Stimulated activated CD4-positive, alpha-beta T cell treated with anti-CD3 and anti-CD28 coated beads, Interleukin-1b, Interleukin-23, amount 100 ng/mL, for 24 hours (primary cell): ENCODE measurements at places on chromosomes 3 and 15.

DNA sequence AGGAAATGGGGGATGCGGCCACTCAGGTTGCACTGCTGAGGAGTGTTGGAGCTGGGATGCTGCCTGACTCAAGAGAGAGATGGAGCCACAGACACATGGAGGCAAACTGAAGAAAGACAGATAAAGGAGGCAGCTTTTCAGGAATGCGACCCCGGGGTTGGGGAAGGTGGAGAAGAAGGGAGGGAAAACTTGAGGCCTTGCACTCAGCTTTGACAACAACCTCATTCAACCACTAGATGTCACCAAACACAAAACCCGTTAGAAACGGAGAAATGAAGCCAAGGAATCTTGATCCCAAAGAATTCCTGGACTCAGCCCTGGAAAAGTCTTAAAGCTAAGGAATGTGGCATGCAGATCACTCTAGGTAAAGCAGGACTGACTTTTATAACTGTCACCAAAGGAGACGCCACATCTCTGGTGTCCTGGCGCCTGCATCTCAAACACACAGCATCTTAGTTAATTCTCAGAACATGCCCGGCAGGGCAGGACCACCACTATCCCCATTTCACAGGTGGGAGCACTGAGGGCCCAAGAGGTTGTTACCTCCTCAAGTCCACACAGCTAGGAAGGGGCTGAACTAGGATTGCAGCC is 59.6 kb upstream of the LMCD1 start:
- no peak for DNase-seq

DNA sequence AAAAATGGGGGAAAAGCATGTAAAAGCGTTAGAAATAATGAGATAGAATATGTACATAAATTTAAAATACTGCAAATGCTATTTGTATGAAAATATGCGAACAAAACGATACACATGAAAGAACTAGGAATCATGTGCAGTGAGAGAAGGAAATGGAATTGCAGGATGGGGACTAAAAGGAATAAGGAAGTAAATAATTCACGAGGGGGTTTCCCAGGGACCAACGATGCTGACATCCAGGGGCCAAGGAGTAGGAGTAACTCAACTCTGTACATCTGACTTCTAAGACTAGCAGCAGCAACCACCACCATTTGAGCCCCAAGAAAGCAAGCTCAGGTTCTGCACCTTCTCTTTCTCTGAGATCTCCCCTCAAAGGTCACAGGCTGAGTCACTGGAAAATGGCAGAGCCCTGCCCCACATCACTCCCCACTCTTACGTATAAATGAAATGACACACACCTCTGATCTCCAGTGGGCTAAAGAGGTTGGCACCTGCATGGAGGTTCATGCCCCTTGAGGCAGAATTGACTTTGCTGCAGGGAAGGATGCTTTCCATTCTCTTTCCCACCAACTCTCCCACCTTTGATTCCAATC is 100.0 kb upstream of the DLG1 start:
- no peak for DNase-seq

GRCh38 chr15:61033319-61033718 is 195.8 kb downstream of the RORA start:
- no peak for DNase-seq

DNA sequence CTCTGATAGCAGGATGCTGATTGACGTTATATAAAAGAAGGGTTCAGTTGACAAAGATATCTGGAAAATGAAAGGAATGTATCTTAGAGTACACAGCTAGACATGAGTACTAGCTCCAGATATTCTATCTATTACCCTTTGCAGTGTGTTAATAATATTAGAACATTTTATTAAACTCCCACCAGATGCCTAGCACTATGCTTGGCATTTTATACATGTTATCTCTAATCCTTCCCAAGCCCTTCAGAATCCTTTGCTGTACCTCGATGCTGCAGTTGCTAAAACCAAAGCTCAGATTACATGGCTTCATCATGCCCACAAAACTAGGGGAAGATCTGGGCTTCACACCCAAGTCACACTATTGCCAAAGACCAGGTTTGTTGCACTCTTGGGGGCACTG is 350.1 kb upstream of the AZI2 start:
- DNase-seq: no peak

DNA sequence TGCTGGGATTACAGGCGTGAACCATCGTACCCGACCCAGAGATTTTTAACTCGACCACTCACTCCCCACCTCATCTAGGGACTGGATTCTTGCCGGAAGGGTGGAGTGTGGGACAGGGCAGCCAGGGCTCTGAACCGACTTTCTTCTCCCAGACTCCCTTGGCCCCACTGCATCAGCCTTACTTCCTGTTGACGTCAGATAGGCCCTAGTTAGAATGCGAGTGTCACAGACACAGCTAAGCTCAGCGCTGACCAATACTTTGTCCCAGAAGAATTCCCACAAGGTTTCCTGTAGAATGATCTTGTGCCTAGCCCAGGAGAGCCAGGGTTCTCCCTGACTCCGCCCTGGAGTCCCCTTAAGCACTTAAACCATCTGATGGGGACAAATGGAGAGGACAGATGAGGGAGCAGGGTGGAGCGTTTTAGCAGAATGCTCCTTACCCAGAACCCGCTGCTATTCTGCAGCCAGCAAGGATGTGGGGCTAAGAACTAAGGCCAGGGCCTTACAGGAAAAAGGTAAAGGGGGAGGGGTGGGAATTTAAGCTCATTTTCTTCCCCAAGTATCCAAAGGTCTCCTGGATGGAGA is 5.8 kb upstream of the TUSC2 start:
- no peak for DNase-seq

GRCh38 chr3:85474241-85474640 is 515.5 kb downstream of the CADM2 start:
- no peak for DNase-seq

- no peak for DNase-seq
Observed at GRCh38 chr3:71979175-71979574, 194.2 kb upstream of the PROK2 start.

DNA sequence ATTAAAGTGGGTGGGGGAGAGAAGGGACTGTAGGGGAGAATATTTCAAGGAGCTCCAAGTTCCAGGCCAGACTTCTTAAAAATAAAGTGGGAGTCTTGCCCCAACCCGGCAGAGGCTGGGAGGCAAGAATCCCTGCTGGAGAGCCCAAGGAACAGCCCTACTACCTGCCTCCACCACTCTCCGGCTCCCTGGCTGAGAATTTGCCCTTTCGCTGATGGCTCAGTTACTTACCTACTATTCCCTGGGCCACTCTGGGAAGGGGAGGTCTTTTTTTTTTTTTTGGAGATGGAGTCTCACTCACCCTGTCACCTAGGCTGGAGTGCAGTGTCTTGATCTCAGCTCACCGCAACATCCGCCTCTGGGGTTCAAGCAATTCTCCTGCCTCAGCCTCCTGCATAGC is 15.5 kb downstream of the MYL3 start:
- DNase-seq: no peak

- no peak for DNase-seq
Observed at GRCh38 chr3:46948830-46949671, 27.5 kb downstream of the CCDC12 start.

DNA sequence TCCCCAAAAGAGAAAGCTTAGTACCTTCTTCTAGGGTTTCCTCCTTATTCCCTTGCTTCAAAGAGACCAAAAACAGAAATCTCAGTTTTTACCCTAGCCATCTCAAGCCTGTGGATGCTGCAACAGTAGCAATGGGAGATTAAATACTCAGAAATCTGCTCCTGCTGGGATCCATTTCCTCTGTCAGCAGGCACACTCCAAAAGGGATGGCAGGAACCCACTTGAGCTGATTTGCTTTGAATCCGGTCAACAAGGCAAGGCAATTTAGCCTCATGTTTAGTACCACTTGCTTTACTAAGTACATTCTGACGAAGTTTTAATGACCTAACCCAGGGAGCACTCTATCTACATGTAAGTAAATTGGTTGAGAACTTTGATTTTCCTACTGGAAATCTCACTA is 590.0 kb upstream of the ADAMTS9 start:
- DNase-seq: no peak

DNA sequence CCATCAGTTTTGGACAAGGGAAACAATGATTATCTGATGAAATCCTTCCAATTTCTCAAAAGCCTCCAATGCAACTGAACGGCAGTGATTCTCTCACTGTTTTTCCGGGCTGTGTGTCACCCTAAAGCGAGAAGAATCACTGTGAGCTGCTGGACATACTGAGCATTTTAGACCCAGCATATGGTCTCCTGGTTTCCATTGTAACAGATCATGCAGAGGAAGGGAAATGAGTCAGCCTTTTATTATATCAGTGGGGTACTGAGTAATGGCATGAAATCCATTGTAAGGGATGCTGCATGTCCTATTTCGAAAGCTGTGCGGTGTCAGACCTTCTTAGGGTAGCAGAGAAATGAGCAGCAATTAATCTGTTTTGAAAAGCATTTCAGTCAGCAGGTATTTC is 287.1 kb downstream of the IL5RA start:
- DNase-seq: no peak

GRCh38 chr3:144351773-144352365 is 380.2 kb downstream of the DIPK2A start:
- no peak for DNase-seq

GRCh38 chr3:151356794-151357462 is 27.6 kb upstream of the P2RY13 start:
- DNase-seq: no peak

- DNase-seq: no peak
Observed at GRCh38 chr15:58346361-58346760, 85.4 kb upstream of the LIPC start.

DNA sequence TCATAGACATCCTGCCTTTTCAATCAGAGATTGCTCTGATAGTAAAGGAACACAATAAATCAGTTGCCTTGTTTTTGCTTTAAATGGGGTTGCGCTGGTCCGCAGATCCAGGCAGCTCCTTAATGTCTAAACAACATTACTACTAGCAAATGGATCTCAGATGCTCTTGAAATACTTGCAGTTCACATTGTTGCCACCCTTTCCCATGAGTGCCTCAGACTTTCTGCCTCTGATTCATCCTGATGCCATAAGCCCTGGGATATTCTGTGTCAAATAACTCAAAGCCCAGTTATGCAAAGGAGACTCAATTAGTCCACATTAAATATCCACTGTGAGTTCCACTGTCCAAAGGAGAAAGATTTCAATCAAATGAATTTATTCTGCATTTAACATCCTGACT is 196.7 kb downstream of the PLCH1 start:
- no peak for DNase-seq

- DNase-seq: no peak
Observed at GRCh38 chr3:160331127-160331937, 67.7 kb downstream of the IFT80 start.

DNA sequence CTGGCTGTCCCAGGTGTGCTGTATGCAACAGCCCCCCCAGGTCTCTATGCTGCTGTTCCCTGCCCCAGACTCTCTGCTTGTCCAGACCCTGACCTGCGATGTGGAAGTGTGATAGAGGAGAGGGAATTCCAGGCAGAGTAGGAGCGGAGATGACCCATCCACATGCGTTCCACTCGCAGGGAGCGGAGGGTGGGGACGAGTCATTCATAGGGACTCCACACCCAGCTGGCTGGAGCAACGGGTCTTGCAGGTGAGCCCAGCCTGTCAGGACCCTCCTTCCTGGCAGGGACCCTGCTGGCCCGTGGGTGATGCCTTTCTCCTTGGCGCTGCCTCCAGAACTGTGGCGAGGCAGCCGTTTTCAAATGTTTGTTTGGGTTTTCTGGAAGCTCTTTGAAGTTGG is 58.8 kb downstream of the CEMIP start:
- DNase-seq: no peak

DNA sequence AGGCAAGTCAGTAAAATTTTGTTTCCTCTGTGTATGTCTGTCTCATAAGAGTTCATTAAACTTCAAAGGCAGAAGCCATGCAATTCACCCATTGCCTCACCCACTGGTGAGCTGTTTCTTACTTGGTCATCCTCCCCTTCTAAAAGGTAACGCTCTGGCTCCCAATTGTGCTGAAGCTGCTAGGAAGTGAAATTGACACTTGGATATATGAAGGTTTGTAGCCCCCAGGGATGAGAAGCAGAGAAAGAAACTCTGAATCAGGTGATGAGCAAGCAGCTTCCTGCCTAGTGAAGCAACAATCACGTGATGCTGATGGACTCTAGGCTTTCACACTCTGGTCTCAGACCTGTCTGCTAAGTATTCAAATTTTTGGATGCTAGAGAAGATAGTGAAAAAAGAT is 70.7 kb downstream of the CD200R1L start:
- DNase-seq: no peak

DNA sequence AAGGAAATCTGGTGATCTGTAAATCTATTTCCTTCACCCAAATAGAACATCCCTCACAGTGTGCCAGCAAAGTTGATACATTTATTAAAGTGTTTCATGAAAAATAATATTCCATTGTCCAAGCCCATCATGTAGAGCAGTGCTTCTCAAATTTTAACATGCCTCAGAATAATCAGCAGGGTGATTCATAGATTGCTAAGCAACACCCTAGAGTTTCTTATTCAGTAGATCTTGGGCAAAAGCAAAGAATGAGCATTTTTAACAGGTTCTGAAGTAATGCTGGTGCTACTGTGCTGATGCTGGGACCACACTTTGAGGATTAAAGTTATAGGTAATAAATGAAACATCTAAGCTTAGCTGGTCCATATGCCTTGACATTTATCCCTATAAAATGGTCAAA is 210.5 kb downstream of the ZIC4 start:
- no peak for DNase-seq

GRCh38 chr15:49809894-49810609 is 189.2 kb downstream of the DTWD1 start:
- no peak for DNase-seq

DNA sequence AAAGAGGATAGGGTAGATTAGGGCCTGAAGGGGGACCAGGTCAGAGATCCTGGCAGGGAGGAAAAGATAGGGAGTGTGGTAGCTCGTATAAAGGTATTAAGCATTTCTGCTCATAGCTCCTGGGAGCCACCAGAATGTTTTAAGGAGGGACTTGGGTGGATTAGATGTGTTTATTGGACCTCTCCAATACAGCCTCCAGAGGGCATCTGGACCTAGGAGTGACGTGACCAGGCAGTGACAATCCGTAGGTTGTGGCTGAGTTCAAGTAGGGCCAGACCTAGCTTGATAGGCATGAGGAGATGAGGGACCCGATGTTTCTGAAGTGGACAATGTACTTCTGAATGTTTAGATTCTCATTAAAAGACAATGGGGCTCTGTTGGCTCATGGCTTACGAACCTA is 435.2 kb downstream of the MCTP2 start:
- DNase-seq: no peak

DNA sequence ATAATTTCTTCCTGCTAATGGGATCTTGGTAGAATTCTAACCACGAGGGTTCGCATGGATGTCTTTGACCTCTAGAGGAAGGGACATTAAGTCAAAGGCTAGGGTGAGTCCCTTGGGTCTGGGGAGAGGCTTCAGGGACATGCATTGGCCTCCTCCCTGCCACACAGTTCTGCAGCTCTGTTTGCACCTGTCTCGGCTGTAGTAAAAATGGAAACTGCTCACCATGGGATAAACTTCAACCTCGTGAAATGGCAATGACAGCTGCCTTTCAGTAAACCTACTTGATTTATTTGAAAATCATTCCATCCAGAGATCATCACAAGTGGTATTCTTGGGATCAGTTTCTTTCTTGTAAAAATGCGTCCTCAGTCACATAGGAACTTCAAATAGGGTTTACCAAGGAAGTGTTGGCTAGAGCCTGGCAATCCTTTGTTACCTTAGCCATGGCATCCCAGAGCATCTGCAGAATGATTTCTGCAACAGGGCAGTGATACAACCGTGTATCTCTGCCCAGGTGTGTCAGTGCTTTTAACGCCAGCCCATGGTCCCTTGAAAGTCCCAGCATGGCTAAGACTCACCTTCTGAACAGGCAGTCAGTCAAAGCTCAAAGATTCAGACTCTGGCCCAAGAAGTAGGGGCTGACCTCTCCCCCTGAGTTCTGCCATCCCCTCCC is 14.0 kb upstream of the LRTM1 start:
- DNase-seq: no peak
